Breast epithelium (tissue), 4 donors: ENCODE measurements at places on chromosomes 5 and 9.
A peak's percentile ranks its signal among the peaks of the same experiment; 100 is the strongest.

GRCh38 chr9:90188656-90189055, 454.0 kb downstream of the DIRAS2 start:
- DNase-seq, result no peak

DNA sequence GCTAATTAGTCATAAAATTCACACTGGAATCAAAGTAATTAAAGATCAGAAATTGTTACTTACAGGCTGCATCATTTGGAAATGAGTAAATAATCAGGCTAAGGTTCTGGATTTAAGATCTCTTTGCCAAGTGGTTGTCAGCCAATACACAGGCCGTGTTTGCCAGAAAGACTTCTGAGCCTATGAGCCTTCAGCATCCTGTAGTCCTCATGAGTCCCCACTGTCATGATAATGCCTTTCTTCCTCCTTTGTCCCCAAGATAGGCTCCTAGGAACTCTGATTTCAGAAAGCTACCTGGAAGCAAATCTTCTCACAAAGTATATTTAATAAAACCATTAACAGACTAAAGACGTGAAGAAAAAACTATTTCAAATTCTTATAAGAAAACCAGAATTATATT, 810.5 kb downstream of the DNAH5 start:
- DNase-seq, result no peak

GRCh38 chr5:122863240-122863639, 17.8 kb downstream of the SNX24 start:
- DNase-seq, result no peak

GRCh38 chr9:2241461-2241835, 226.3 kb downstream of the SMARCA2 start:
- DNase-seq, result no peak

DNA sequence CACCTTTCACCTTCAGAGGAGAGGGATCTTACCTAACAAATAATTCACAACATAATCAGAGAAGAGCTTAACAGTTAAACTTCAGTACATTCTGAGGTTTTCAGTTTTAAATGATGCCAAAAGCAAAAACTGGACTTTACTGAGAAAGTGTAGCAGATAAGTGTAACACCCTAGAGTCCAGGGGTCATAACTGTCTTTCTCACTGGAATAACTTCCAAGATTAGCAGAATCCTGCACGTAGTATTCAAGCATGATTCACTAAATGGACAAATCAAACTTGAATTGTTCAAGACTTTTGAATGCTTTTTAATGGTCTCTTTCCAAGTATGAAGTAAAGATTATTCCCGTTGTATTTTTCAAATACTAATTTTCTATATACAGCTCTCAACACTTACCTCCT, 180.1 kb upstream of the NREP start:
- DNase-seq, result no peak

DNA sequence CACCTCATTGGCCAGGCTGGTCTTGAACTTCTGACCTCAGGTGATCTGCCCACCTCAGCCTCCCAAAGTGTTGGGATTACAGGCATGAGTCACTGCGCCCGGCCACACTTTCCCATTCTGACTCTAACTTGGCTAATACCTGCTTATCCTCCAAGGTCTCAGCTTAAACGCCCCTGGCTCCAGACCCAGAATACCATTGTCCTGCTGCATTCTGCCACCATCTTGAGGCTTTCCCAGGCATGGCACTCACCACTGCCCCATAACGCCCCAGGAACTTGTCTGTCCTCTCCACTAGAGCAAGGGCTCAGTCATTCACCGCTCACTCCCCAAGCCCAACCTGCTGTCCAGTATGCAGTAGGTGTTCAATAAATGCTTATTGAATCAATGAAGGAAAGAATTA, 39.8 kb downstream of the CAMK2A start:
- DNase-seq, result no peak

GRCh38 chr5:176743136-176743861, 67.1 kb upstream of the UNC5A start:
- no peak for DNase-seq

- no peak for DNase-seq
These were observed 179.1 kb downstream of the FAM170A start for GRCh38 chr5:119808474-119808873.

DNA sequence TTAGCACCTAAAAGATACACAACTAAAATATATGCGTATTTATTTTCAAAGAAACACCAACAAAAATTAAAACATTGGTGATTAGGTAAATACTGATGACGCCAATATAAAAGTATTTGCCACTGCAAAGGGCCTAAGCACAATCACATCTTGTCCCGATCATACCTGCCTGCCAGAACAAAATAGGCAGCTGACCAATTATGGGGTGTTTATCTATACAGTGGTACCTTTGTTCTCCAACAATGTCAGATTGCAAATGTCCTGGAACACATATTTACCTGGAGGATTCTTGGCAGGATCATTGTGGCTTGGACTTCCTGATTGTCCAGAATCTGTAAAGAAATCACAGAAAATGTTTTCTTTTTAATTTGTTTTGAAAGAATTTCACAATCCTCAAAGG, 134.5 kb downstream of the NFIB start:
- no peak for DNase-seq

- DNase-seq, result no peak
These were observed 27.9 kb upstream of the CDKN2B start for GRCh38 chr9:22036866-22037626.

DNA sequence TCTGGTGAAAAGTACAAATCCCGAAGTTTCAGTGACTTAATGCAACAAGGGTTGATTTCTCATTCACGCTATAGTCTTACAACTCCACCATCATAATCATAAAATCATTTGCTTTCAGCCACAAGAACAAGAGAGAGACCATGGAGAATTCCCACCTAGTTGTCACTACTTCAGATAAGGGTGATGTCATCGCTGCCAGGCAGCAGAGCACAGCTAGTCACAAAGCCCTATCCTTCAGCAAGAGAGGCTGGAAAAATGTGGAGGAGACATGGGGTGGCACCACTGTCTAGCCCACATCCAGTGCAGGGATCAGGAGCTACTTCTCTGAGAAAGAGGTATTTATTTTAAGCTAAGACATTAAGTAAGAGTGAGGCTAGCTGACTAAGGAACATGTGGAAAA, 356.1 kb downstream of the YTHDC2 start:
- DNase-seq, result no peak

GRCh38 chr9:138103111-138103848, 225.7 kb downstream of the CACNA1B start:
- DNase-seq, result peak; percentile 5

DNA sequence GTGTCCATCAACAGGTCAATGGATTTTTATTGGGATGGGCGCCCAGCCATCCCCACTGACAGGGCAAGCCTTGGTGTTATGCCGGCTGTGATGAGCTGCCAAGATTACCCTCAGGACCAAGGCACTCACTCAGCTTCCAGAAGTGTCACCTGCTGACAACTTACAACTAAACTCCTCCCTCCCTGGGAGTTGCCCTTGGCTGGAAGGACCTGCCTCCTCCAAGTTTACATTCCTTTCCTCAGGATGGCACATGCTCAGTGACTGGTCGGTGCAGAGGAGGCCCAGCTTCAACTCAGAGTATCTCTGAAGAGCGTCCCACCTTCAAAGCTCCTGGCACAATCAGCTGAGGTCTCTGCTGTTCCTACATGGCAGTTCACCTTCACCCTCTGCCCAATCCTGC, 52.5 kb upstream of the ZBTB43 start:
- DNase-seq, result no peak

- DNase-seq, result no peak
These were observed 10.0 kb upstream of the CACFD1 start for GRCh38 chr9:133449760-133450159.

- no peak for DNase-seq
These were observed 115.8 kb downstream of the ERCC6L2 start for GRCh38 chr9:95991326-95991725.

DNA sequence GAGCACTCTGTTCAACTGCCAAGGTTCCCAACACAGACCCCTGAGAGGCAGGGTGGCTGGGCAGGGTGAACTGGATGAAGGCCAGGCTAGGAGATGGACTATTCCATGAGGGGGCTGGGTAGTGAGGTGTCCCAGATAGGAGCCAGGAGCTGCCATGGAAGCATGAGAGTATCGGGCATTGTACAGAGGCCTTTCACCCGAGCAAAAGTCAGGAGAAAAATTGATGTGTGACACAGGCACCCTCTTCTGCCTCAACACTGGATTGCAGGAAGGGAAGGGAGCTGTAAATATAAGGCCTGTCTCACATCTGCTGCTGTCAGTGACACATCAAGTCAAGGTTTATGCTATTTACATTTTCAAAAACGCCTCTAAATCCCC, 74.6 kb downstream of the UBAP1 start:
- no peak for DNase-seq

GRCh38 chr9:128231638-128232527, 28.7 kb downstream of the DNM1 start:
- no peak for DNase-seq

GRCh38 chr9:7129391-7129790, 371.6 kb downstream of the KDM4C start:
- DNase-seq, result no peak

DNA sequence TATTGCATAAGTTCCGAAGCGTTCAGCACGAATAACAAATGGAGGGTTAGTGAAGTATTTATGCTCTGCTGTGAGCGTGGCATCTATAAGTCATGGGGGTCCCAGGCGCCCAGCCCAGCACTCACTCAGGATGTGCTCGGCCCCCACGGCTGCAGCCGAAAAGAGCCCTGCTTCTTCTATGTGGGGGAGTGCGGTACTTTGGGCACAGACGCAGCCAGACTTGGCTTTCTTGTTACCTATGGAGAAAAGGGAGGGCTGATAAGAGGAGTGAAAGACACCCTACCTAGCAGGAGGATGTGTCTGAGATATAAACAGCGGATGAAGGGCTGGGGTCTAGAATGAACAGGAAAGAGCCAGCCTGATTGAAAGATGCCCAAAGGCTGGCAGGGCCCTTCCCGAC, 51.4 kb downstream of the MRPL36 start:
- no peak for DNase-seq

DNA sequence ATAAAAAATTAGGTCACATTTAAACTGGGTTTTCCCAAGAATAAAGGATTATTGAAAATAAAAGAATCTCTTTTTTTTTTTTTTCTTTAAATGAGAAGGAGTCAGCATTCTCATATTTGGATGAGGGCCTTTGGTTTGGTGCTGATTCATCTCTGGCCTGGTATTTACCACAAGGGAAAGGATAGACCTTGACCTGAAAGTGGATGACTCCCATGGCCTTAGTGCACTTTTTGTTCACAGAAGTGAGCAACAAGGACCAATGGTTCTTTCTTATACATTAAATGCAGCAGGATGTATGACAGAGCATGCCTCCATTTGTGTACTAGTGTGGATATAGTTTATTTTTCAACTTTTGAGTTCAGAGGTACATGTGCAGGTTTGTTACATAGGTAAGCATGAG, 6.9 kb downstream of the YTHDC2 start:
- no peak for DNase-seq

DNA sequence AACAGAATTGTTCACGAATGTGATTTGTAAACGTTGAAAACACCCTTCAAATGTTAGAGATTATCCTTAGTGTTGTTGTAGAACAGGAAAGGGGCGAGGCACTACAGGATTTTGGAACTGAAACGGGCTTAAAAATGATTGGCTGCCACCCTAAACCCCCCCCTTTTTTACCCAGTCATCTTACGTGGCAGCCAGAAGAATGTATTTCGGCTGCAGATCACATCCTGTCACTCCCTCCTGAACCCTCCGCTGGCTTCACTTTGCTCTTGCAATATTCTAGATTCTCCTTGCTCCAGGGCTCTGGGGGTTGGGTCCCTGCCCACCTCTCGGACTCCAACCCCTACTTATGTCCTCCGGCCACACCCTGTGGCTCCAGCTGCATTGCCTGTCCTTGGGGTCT, 13.9 kb upstream of the UNC5A start:
- no peak for DNase-seq

DNA sequence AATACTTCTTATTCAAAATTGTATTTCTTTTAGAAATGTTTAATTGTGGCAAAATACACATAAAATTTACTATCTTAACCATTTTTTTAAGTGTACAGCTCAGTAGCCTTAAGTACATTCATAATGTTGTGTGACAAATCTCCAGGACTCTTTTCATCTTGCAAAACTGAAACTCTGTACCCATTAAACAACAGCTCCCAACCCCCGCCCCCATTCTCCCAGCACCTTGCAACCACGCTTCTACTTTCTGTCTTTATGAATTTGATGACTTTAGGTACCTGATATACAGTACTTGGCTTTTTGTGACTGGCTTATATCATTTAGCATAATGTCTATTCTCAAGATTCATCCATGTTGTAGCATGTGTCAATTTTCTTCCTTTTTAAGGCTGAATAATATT, 2.8 kb upstream of the IL5 start:
- no peak for DNase-seq

DNA sequence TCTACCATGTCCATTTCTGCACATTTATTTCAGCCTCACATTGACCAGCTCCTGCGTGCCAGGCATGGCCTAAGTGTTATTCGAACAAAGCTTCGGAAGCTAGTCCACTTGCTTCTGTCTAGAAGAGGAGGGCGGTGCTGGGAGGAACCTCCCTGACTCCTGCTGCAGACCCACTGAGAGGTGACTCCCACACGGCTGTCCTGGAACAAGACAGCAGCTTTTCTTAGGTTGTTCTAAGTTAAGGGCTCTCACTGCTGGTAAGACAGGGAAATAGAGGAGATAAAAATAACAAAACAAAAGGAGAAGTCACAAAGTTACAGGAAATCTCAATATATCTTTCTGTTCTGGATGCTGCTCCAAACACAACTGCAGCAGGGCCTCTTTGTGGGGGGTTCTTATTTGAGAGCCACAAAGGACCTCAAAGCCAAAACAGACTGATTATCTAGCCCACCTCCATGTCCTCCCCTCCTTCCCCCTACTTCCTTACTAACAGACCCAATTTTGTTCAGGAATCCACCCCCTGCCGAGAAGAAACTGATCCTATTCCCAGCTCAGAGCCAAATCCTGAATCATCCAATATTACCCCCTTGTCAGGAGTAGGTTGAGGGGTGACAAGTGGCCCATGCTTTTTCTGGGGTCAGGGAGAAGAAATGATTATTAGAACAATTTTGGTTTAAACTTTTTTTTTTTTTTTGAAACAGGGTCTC, 28.4 kb upstream of the KCNIP1 start:
- DNase-seq, result no peak

DNA sequence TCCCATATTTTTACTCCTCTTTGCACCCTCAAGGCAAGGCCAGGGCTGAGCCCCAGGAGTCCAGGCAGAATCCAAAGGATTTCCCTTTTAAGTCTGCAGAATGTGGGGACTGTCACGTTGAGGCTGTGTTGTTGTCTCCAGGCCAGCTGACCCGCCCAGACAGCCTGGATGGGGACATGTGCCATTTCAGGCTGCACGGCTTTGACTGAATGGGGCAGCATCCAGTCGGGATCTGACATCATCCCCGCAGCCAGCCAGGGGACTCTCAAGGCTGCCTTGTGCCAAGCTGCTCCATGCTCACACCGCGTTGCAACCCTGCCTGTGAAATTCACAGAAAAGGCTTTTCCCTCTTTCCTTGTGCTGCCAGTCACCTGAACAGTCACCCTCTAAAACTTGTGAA, 2.2 kb upstream of the ZNF366 start:
- no peak for DNase-seq

- DNase-seq, result no peak
These were observed at the start of gene PPP1R2B for GRCh38 chr5:156850206-156850751. Gene PPP1R2B, plus strand, starts transcription at chr5:156850295. Its CDS starts 268 bp downstream, at chr5:156850563.

DNA sequence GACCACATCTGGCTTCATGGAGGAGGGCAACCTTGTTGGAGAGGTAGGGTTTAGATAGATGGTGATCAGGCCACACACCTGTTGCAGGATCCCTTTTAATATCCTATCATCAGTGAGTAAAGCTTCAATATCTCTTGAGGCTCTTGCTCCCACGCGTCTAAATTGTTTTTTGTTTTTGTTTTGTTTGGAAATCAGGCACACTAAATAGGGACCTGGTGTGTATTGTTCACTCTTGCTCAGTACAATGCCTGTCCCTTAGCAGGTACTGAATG, 2.6 kb upstream of the TMEM268 start:
- no peak for DNase-seq

GRCh38 chr5:91175708-91176107, 207.4 kb downstream of the ARRDC3 start:
- no peak for DNase-seq
